ENCODE measurements at places on chromosomes 6 and 20. TPM values are rescaled to one million over a fixed set of nuclear protein-coding genes. Genes with fewer than 3 reads are reported as not detected.

DNA sequence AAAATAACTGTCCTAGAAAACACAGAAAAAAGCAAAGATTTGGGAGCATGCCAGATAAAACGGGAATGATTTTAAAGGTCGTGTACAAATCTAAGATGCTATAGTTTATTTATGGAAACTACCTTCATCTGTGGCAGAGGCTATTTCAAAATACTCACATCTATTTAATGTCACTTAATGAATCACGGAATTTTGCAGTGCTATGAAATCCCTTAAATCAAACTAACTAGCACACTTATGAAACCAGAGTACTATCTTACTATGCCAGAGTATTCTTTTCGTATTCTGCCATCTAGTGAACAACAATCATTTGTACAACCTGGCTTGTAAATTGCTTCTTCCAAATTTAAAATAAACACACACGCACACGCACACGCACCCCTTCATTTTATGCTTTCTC lies 77.9 kb upstream of the BMP5 start:
- H3K36me3 ChIP-seq, result no peaks in the 10 kb centered on the region
- no peaks in the 10 kb centered on the region for H3K27me3 ChIP-seq
- DNase-seq, result no peak
- H3K4me1 ChIP-seq, result no peaks in the 10 kb centered on the region
- H3K4me3 ChIP-seq, result no peak overlapping the region

DNA sequence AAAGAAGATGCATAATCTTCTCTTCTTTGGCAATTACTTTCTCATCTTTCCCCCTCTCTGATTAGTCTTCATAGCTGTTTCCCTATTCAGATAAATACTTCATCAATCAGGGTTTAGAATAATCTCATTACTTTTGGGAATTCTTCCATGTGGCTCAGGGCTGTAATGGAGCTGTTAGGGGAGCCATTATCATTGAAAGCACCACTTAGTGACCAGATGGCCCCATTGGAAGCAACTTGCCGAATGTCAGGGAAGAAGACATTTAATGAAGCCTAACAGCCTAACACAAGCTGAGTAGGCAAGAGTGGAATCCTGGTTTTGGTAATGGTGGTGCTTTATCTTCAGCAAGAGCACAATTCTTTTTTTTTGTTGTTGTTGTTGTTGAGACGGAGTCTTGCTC lies 45.0 kb downstream of the TIAM2 start:
- peaks cover 5% of the 10 kb centered on the region for H3K4me1 ChIP-seq
- H3K4me3 ChIP-seq, result no peak overlapping the region
- no peaks in the 10 kb centered on the region for H3K27me3 ChIP-seq
- no peak for DNase-seq
- no peak overlapping the region for H3K27ac ChIP-seq

DNA sequence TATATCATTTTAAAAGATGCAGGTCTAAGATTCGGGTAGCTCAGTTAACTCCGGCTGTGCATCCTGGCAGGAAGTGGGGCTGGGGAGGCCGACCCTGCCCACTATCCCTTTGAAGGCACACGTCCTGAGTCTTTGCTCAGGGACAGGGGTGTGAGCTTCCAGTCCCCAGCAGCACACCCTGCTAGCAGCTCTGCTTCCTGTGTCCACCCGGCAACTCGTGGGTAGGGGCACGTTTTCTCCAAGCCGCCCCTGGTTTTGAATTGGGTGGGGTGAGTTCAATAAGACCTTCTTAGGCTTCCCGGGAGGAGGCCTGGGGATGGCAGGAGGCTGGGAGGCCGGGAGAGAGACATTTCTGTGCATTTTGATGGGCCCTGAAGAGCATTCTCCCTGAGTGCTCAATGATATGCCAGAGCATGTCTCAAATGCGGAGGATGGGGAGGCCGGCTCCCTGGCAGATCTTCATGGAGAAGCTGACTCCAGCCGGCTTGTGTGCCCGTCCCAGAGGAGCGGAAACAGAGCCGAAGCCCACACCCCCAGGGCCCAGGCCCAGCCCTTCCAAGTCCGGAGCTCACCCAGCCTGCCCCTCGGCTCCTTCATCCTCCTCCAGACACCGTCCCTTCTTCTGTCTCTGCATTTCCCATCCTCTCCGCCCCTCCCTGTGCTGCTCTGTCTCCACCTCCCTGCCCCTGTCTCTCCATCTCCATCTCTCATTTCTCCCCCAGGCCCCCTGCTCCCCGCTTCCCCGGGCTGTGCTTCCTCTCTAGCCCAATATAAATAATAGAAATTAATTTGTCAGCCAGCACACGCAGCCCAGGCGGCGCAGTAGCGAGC lies 36.3 kb upstream of the ZFAND3 start:
- peak overlapping the region; percentile 30 for H3K4me3 ChIP-seq
- H3K36me3 ChIP-seq, result no peaks in the 10 kb centered on the region
- peak; percentile 49 for DNase-seq
- no peaks in the 10 kb centered on the region for H3K27me3 ChIP-seq
- no peak overlapping the region for H3K27ac ChIP-seq
- peaks cover 9% of the 10 kb centered on the region for H3K4me1 ChIP-seq

- H3K4me1 ChIP-seq, result no peaks in the 10 kb centered on the region
- DNase-seq, result no peak
- no peak overlapping the region for H3K27ac ChIP-seq
These were observed 17.4 kb downstream of the TMEM242 start for GRCh38 chr6:157305670-157306653.

The ADTRP gene
- total RNA-seq, result not detected
